Adrenal gland (tissue), 19 donors: ENCODE measurements at places on chromosomes 5 and 9.
A peak's percentile ranks its signal among the peaks of the same experiment; 100 is the strongest.

DNA sequence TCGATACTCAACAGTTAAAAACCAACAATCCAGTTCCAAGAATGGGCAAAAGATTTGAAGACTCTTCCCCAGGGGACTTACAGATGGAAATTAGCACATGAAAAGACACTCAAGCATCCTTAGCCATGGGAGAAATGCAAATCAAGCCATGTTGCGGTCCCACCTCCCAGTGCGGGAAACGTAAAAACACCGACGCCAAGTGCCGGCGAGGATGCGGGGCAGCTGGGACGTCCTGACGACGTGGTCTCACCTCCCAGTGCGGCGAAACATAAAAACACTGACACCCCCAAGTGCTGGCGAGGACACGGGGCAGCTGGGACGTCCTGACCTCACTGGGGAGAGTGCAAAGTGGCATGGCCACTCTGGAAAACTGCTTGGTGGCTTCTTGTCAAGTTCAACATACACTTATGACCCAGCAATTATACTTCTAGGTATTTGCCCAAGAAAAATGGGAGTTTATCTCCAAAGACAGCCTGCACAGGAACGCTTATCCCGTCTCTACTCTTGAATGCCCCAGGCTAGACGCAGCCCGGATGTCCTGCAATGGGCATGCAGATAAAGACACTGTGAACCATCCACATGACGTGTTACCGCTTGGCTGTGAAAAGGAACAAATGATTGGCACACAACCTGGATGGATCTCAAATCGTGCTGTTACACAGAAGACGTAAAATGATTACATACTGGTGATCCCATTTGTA, 60.1 kb upstream of the UBAC1 start:
- DNase-seq: peak; percentile 5

GRCh38 chr5:143801252-143801939, 10.6 kb upstream of the HMHB1 start:
- DNase-seq: no peak

- no peak for DNase-seq
Observed at GRCh38 chr5:115661563-115661962, 35.7 kb upstream of the TMED7 start.

GRCh38 chr9:133770076-133770777, 32.1 kb upstream of the SARDH start:
- DNase-seq: no peak

- DNase-seq: no peak
Observed at GRCh38 chr5:151680944-151681427, 5.7 kb downstream of the SPARC start.

DNA sequence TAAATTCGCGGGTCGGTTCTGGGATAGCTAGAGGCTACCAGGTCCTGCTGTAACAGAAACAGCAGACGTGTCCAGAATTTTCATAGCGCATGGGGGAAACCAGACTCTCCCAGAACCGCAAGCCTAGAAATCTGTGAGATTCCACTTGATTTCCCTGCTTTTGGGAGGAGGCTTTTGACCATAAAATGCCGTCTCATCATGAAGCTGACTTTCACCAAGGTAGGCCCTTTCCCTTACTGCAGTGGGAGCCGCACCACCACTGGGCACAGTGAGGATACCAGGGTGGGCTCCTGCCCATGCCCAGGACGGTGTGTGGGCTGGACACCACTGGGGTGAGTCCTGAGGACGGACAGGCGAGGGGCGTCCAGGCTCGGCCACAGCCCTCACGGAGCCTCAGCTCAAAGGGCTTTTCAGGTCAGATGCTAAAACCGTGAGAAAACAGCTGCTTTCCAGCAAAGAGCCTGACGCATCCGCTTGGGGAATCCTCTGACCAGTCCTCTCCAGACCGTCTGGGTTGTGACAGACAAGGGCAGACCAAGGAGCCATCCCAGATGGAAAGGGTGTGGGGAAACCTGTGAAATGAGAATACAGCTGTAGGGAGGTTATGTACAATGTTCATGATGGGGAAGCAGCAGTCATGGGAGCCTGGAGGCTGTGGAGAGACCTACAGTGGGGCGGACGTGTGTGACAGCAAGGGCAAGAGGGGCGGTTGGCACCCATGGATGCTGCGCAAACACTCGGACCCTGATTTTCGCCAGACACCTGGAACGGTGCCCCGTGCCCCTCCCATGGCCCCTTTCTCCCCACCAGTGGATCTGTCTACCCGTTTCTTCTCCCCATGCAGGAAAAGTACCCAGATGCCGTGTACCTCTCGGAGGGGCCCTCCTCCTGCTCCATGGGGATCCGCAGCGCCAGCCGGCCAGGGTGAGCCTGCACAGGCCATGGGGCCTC, 59.2 kb downstream of the IPPK start:
- DNase-seq: no peak

DNA sequence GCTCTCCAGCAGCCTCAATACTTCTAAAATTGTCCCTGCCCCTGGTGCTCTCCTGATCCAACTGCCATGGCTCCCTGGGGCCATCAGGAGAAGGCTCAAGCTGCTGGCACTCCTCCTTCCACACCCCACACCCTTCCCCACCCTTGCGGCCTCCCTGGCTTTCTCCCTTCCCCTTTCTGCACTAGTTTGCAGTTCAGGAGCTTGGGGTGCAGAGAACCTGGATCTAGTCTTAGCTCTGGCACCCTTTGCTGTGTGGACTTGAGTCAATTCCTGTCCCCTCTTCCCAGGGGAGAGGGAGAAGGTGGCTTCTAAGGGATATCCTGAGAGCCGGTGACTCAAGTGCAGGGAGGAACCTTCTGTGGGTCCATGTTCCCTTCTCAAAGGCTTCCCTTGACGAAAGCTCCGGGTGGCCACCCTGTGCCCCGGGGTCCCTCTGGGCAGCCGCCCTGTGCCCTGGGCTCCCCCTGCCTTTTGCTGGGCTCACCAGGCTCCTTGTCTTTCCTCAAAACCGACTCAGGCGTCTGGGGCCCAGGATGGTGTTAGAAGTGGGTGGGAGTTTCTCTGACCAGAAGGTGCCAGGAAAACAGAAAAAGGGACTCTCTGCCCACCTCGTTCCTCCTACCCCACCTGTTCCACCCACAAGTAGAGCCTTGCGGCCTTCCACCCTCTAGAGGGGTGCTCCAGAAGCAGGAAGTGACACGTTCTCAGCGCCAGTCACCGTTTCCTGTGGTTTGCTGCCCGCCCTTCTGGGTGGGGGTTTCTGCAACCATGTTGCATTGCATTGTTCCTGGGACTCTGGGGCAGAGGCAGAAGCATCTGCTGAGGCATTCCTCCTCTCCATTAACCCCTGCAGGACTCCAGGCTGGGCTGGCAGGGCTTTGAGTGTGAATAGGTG, 15.0 kb downstream of the GLIPR2 start:
- peak; percentile 60 for DNase-seq

GRCh38 chr5:132673488-132673887, 301 bp upstream of the IL4 start:
- peak; percentile 4 for DNase-seq
